ENCODE measurements at places on chromosomes 6 and 20.
A peak's percentile ranks its signal among the peaks of the same experiment; 100 is the strongest.

- DNase-seq: no peak
Observed at GRCh38 chr6:96613291-96613999, 50.5 kb downstream of the FHL5 start.

GRCh38 chr6:127475823-127476176, 16.6 kb upstream of the KIAA0408 start:
- DNase-seq: no peak

- DNase-seq: no peak
Observed at GRCh38 chr6:140153703-140154102, 779.3 kb upstream of the CITED2 start.

GRCh38 chr20:50130356-50130723, 17.4 kb upstream of the UBE2V1 start:
- no peak for DNase-seq

DNA sequence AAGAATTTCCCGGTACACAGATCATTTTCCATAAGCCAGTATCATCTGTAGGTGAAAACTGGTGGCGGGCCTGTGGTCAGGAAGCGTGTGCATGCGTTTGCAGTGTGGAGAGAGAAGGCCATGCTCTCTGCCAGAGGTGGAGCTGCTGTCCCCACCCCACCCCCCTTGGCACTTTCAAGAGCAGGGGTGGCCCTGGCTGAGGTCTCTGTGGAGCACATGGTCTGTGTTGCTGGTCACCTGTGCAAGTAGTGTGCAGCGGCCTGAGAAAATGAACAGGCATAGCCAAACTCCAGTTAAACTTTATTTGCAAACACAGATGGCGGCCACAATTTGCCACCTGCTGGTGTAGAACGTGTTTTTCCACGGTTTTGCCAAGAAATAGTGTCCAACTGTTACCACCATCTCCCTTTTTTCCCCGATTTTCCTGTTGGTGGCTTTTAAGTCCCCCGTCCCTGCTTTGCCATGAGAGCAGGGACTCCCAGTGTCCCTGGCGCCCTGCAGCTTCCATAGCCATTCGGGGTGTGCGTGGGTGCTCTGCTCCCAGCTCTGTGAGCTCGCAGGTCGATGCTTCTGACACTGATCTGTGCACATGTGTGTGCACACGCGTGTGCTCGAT, 2.5 kb downstream of the ADRM1 start:
- DNase-seq: no peak

DNA sequence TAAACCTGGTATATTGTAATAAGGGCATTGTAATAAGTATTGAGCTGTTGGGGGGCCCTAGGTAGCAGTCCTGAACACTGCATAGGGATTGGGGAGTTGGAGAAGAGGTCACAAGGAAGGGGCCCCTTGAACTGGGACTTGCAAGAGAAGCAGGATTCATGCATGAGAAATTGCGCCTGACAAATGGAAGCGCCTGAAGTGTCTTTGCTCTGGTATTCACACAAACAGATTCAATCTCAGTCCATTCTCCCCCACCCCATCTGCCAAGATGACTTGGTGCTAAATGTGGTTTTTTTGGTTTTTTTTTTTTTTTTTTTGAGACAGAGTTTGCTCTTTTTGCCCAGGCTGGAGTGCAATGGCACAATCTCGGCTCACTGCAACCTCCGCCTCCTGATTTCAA, 87.1 kb downstream of the CAP2 start:
- no peak for DNase-seq

DNA sequence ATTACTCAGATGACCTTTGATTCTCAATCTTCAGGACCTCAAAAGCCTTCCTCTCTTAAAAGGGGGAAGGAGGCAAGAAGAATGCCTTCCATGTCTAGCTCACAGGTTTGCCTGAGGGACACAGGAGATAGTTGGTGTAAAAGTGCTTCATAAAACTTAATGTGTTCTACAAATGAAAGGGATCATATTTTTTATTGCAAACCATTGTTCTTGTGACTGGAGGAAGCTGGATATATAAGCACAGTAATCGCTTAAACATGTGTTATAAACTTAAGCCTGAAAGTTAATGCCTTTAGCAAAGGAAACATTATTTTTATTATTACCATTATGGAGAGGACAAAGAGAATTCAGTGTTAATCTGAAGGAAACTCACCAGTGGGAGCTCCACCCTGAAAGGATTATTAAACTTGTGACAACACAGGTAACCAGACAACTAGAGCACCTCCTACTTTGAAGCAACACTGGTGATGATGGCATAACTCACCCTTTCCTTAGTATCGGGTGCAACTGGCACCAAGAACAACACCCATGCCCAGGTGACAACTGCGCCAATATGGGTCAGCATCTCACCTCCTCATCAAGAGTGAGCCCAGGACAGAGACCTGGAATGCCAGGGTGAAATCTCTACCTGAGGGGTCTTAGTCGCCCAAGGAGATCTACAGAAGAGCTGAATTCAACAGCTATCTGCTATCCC, 288.7 kb upstream of the PRDM1 start:
- no peak for DNase-seq

DNA sequence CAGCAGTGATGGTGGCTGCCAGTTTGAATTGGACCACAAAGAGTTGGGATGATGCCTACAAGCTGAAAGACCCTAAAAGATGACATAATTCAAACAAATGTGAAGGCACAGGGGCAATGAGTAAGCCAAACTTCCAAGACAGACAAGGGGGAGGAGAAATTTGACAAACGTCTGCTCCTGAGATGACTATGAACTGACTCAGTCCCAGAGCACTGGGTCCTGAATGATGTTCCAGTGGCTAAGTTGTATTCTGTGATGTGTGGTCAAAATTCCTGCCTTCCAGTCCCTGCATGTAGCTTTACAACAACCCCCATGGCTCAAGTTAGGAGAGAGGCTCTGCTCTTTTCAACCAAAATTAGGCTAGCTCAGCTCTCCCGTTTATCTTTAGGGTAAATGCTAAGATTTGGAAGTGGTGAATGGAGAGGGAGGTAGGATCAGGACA, 86.1 kb upstream of the SIRPA start:
- DNase-seq: no peak

DNA sequence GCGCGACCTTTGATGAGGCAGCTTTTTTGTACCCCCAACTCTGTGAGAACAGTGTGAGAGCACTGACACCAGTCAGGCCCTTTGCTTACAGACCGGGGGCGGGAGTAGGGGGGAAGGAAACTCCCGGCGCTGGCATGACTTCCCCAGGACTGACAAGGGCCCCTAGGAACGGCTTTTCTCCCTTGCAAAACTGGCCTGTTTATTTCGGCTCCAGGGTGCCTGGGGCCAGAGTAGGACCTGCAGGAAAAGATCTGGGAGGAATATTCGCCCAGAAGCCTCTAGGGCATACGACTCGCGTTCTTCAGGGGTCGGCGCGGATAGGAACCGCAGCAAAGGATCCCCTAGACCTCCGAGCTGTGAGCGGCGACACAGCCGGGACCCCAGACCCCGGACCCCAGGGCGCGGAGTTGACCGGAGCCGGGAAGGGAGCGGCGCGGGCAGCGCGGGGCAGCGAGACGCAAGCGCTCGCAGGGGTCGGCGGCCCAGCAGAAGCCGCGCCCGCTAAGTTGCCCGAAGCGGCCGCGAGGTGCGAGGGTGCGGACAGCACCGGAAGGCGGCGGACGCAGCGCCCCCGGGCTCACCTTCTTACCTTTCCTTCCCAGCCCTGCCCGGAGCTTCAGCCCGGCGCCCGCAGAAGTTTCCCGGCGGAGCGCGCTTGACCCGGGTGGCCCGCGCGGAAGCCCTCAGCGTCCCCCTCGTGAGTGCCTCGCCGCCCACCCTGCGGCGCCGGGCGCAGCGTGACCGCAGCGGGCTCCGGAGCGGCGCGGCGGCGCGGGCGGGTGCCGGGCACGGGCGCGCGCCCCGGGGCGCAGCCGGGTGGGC, at the start of gene POPDC3:
Gene POPDC3 (minus strand): TSS at position 771 of the 822 bp plus-strand sequence. CDS start 18,105 bp downstream, outside the sequence.
- DNase-seq: peak; percentile 2

- no peak for DNase-seq
Observed at GRCh38 chr6:52116605-52116948, 29.2 kb upstream of the PKHD1 start.

Measured in activated T-cell treated with anti-CD3 and anti-CD28 coated beads for 48 hours (primary cell).